ENCODE measurements at places on chromosomes 6 and 20. TPM values are rescaled to one million over a fixed set of nuclear protein-coding genes. Genes with fewer than 3 reads are reported as not detected.

DNA sequence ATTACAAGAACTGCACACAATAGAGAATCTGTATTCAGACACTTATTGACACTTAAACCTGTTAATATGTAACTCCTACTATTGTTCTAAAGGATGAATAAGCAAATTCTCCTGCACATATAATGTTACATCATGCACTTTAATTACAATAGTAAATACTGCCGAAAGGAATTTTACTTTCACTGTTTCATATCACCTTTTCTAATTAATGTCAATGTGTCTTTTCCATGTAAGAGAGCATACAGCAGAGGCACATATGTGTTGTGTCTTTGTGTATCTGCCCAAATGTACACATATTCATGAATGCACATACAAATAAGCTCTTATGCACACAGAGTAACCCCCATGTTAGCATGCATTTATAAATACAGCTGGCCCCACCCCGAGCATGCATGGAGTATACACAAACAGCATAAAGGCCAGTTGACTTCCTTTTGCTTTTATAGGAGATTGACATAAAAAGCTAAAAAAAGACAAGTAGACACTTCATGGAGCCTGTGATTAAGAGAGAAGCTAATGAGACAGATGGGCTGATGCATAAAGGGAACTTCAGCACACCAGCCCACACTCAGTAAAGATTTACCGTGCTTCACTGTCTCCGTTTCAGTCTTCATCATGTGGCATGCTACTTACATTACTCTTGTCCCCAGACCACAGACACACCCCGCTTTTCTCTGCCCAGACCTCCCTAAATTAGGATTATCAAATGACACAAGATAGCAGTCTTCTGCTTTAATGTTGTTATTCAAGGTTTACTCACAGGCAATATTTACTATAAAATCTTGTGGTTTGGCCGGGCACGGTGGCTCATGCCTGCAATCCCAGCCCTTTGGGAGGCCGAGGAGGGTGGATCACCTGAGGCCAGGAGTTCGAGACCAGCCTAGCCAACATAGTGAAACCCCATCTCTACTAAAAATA is 184.6 kb downstream of the ATXN1 start:
- no peaks in the 10 kb centered on the region for H3K27me3 ChIP-seq
- H3K4me1 ChIP-seq: peaks cover 6% of the 10 kb centered on the region
- H3K36me3 ChIP-seq: no peaks in the 10 kb centered on the region
- H3K27ac ChIP-seq: no peak overlapping the region

DNA sequence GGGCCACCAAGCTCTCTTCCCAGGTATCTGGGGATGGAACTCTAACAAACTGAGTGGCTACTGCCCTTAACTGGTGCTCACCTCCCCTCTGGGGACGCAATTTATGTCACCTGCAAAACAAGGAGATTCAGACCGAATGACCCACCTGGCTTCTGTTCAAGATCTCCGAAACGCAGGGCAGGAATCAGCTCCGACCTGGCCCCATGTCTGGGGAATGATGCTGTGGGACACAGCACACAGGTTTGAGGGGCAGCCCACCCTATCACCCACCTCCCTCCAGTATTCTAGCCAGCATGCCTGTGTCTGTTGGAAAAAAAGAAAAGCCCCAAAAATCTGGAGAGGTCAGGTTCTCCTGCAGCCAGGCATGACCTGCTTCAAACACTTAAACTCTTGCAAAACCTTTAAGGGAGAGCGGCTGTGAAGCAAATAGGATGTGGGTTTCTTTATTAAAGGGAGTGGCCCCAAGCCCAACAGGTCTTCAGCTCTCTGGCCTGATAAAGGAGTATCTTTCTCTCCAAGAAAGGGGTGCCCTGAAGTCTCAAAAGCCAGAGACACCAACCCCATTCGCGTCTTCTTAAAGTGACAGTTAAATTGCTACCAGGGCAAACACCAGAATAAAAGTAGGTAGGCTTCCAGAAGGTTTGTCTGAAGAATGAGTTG is 6.4 kb downstream of the PREX1 start:
- no peak overlapping the region for H3K4me3 ChIP-seq
- no peak overlapping the region for H3K27ac ChIP-seq
- H3K36me3 ChIP-seq: no peaks in the 10 kb centered on the region
- peaks cover 14% of the 10 kb centered on the region for H3K27me3 ChIP-seq
- no peak for DNase-seq

Gene CALHM4
- total RNA-seq: 12.5 TPM

- H3K4me1 ChIP-seq: peaks cover 18% of the 10 kb centered on the region
- no peak overlapping the region for H3K4me3 ChIP-seq
- H3K27me3 ChIP-seq: no peaks in the 10 kb centered on the region
- no peaks in the 10 kb centered on the region for H3K36me3 ChIP-seq
- H3K27ac ChIP-seq: no peak overlapping the region
- DNase-seq: no peak
Observed at GRCh38 chr6:139330826-139331500, 39.2 kb upstream of the TXLNB start.

GRCh38 chr20:46203510-46203837 is 85.4 kb downstream of the CD40 start:
- no peak overlapping the region for H3K4me3 ChIP-seq
- peaks cover 33% of the 10 kb centered on the region for H3K27me3 ChIP-seq
- DNase-seq: no peak
- H3K4me1 ChIP-seq: peaks cover 39% of the 10 kb centered on the region
- H3K36me3 ChIP-seq: no peaks in the 10 kb centered on the region

DNA sequence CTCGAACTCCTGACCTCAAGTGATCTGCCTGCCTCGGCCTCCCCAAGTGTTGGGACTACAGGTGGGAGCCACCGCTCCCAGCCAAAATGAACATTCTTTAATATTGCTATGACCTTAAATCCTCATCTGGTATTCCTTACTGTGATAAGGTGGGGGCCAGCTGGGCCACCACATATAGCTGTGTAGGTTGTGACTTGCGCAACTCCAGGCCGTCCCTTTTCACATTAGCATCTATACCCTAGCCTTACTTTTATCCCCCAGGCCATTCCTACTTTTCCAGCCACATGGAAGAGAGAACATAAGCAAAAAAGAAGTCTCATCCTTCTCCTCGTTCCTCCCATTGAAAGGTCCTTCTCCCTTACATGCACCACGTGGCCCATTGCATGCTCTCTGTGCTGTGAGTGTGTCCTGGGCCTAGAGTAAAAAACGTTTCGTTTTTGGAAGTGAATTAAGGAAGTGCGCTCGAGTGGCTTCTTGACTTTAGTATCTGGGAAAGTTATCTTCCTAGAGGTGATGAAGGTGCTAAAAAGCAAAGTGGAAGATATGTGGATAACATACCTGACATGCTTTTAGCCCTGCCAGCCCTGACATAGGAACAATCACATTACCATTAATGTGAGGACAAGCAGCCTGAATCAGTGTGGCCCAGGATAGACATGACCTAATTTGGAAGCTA is 56.8 kb upstream of the KIF13A start:
- H3K4me3 ChIP-seq: no peak overlapping the region
- no peak for DNase-seq
- H3K27ac ChIP-seq: no peak overlapping the region
- peaks cover 19% of the 10 kb centered on the region for H3K4me1 ChIP-seq
- no peaks in the 10 kb centered on the region for H3K36me3 ChIP-seq
